ENCODE measurements at places on chromosomes 2 and 18.

- DNase-seq, result no peak
Measured at GRCh38 chr2:121038891-121039616, 245.9 kb downstream of the TFCP2L1 start.

DNA sequence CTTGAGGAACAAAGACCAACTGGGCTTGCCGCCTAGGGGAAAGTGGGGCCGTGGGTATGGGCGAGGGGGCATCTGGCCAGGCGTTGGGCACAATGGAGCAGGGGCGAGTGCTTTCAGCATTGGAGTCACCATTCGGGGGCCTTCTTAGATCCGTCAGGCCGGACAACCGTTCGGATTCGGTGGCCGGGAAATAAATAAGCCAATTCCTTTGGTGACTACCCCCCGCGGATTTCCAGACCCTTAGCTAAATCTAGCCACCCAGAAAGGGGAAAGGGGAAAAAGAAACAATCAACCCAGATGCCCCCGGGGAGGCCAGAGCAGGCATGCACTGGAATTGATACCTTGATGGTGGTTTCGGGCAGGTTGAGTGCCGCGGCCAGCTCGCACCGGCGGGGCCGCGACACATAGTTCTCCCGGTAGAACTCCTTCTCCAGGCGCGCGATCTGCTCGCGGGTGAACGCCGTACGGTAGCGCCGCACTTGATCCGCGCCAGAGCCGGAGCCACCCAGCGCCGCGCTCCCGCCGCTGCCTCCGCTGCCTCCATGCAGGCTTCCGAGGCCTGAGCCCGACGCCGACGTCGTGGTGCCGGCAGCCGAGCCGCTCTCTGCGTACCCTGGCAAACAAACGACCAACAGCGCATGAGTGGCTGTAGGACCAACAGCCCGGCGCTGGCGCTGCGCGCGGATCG, 1.8 kb downstream of the EVX2 start:
- DNase-seq, result no peak

DNA sequence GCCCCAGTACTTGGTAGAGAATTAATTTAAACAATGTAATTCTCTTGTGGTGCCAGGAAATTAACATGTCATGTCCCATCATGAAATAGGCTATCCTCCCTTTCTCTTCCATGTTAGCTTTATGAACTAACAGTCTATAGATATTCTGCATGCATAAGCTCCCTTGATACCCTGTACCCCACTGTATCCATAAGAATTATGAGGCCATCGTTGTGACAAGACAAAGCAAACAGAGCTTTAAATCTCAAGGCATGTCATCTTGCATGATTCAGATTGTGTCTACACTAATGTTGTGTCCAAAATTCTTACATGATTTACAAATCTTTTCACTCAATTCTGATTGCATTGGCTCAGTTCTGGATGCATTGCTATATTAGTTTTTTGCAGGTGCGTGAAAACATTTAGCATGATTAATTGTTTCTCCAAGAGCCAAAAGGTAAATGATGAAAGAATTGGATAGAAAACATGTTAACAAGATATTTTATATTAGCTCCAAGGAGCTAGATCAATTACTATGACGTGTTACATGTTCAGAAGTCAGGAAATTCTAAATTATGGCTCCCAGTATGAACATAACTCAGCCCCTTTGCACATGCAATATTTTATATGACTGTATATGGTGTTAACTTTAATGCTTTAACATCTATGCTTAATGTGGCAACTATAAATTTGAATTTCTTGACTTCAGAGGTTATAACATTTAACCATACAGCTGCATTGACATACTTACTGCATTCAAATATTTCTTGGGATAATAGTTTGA, 620.3 kb downstream of the SLC4A3 start:
- no peak for DNase-seq

DNA sequence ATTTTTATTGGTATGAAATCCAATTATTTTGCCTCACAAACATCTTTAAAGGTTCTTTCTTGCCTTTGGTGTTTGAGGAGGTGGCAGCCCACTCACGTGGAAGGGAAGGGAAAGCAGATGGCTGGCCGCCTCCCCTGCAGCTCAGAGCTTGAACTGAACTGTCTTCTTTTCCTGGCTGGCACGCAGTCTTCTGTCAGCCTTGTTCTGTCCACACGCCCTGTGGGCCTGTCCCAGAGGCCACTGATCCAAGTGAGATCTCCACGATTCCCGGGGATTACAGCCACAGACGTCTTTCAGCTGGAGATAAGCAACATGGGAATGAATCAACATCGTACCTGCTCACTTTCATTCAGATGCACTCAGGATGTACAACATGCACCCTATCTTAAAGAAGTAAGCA, 73.3 kb downstream of the TMEM18 start:
- no peak for DNase-seq

DNA sequence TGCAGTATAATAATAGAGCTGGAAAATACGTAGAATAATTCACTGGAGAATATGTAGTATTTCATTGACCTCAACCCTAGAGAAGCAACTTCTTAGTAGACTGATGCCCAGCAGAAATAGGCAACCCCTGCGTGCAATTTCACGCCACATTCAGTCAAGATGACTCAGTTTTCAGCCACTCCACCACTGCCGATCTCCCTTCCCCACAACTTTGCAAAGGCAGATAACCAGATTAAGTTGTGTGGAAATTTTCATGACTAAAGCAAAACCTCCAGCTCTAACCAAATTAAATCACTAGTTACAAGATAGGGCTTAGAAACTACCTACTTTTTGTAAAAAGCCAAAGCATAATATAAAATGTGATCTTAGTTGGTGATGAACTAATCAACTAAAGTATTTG, 63.3 kb upstream of the STK17B start:
- no peak for DNase-seq

All from esophagus squamous epithelium (tissue), 5 donors.